Femur (tissue), 1 donor: ENCODE measurements at places on chromosomes 12 and 14.
A peak's percentile ranks its signal among the peaks of the same experiment; 100 is the strongest.

DNA sequence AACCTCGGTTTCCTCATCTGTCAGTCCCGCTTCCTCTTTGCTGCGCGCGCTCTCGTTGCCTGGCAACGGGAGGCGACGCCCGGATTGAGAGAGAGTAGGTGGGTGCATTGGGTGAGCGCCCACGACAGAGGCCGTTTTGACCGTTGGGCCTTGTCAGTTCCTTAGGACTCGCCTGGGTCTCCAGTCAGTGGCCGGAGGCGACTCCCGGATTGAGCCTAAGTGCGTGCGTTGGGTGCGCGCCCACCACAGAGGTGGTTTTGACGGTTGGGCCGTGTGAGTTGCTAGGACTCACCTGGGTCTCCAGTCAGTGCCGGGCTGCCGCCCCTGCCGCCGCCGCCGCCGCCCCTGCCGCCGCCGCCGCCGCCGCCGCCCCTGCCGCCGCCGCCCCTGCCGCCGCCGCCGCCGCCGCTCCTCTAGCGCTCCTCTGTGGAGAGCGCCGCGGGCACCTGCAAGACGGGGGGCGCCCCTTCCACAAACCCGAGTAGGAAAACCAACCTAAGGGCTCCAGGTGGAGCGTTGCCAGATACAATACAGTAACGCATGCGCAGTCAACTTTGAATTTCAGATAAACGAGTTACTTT, 37.2 kb downstream of the APOBEC1 start:
- no peak for DNase-seq

GRCh38 chr12:129211862-129212630, 358.8 kb downstream of the GLT1D1 start:
- DNase-seq = no peak

DNA sequence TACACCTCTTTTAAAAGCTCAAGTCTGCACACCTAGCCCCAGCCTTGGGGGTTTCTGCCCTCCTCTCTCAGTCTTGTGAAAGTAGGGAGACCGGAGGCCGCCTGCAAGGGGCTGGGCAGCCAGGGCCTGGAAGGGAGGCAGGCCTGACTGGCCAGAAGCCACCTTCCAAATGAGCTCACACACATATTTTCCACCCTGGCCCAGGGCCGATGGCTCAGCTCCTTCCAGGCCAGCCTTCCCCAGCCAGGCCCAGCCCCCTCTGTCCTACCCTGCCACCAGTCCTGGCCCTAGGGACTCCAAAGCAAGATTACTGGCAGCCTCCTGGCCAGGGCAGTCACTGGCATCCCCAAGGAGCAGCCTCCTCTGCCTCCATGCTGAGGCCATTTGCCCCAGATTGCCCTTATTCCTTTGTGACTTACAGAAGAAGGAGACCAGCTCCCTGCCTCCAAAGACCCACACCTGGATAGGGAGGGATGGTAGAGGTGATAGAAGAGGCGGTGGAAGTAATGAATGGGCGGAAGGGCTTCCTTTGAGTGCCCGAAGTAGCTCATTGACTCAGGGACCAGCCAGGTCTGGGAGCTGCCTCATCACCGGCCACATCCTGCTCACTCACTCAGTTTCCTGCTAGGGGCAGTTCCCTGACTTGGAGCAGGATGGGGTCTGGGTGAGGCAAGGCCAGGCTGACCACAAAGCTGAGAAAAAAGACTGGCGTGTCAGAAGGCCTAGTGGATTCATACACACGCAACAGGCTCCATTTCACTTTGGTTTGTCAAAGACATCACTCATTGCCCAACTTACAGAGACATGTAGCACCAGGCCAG, 14.8 kb downstream of the MMP14 start:
- DNase-seq = peak; percentile 93

GRCh38 chr12:76176940-76177339, 92.5 kb upstream of the NAP1L1 start:
- DNase-seq = no peak

DNA sequence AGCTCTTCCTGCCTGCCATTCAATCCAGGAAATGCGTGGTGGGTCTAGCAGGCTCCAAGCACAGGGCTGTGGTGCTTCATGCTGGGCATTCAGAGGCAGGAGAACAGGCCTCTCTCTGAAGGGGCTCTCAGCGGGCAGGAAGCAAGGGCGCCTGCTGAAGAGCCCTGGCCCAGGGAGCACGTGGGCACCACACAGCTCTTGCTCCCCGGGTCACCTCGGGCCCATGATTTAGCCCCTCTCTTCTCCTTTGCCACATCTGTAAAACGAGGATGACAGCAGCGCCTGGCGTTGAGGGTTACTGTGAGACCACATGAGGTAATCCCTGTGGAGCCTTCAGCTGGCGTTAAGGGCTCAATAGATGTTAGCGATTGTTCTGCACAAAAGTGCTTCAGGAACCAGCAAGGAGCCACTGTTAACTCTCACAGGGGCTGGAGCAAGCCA, 37.6 kb upstream of the SPTLC2 start:
- no peak for DNase-seq

- DNase-seq = no peak
Observed at GRCh38 chr12:57377103-57377840, 53.6 kb downstream of the R3HDM2 start.

- no peak for DNase-seq
Observed at GRCh38 chr12:106760184-106760531, 14.3 kb upstream of the RIC8B start.

GRCh38 chr12:51631591-51631990, 40.6 kb downstream of the SCN8A start:
- DNase-seq = no peak

DNA sequence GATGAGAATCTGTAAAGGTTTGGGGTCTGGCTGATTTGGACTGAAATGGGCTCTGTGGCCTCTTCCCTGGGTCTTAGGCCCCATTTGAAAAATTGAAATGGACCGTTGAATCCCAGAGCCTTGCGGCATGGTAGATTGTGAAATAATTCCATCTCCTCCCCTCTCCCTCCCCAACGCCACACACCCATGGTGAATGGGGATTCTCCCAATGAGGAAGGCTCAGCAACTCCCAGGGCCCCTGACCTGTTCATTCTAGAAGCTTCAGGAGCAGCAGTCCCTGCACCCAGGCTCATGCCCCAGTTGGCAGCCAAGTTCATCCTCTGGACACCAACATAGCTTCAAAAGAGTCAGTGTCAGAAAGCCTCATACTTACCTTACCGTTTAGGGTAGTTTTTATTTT, 217.4 kb downstream of the ZFP36L1 start:
- DNase-seq = no peak

DNA sequence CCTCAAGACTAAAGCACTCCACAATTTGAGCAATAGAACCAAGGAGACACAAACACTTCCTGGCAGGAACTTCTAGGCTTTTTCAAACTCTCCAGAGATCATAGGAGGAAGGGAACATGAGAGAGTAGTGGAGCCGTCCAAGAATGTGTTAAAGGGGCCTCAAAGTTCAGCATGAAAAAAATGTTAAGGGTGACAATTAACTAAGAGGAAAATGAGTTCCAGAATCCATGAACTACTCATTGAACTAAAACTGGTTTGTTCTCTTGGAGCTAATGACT, 122.0 kb downstream of the WIF1 start:
- no peak for DNase-seq
